Stimulated activated CD4-positive, alpha-beta T cell treated with anti-CD3 and anti-CD28 coated beads, Interleukin-4, amount 100 ng/mL, for 24 hours (primary cell): ENCODE measurements at places on chromosomes 13 and 19.
A peak's percentile ranks its signal among the peaks of the same experiment; 100 is the strongest.

DNA sequence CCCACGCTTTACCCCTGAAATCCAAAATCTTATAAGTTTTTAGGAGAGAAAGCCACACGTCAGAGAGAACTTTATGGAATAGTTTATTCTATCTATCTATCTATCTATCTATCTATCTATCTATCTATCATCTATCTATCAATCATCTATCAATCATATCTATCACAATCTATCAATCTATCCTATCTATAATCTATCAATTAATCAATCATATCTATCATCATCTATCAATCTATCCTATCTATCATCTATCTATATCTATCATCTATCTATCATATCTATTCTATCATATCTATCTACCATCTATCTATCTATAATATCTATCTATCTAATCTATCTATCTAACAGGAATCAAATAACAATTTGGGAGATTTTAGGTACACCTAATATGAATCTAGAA is 115.1 kb downstream of the FGF9 start:
- no peak for DNase-seq

GRCh38 chr19:14582894-14583340 is at the start of gene CLEC17A:
Gene CLEC17A, plus strand, starts transcription at chr19:14583084. Its CDS starts 77 bp downstream, at chr19:14583161.
- DNase-seq, result no peak

- no peak for DNase-seq
These were observed 2.5 kb upstream of the GADD45GIP1 start for GRCh38 chr19:12959481-12959880.

- no peak for DNase-seq
These were observed 624.4 kb upstream of the KLHL1 start for GRCh38 chr13:70732611-70733010.

DNA sequence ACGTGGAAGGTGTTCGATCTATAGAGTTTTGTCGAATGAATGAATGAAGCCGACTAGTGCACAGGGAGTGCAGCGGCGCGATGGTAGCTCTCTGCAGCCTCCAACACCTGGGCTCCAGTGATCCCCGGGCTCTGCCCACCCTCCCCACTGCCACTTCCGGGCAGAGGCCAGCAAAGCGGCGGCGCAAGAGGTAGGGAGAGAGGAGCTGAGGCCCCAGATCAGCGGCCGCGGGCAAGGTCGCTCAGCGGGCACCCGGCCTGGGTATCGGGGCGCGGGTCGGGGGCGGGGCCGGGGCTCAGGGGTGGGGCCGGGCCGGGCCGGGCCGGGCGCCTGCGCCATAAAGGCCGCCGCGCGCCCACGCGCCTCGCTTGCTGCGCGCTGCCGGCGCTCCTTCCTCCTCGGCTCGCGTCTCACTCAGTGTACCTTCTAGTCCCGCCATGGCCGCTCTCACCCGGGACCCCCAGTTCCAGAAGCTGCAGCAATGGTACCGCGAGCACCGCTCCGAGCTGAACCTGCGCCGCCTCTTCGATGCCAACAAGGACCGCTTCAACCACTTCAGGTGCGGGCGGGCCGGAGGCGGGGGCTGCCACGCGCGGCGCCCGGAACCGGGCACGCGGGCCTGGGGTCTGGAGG is at the start of gene GPI:
Gene GPI, plus strand, starts transcription at position 367 of the 633 bp plus-strand sequence. Its CDS starts 71 bp downstream, at position 438.
- DNase-seq, result peak; percentile 73

GRCh38 chr13:21957833-21958232 is 287.0 kb downstream of the FGF9 start:
- DNase-seq, result no peak

- DNase-seq, result no peak
These were observed 244.8 kb downstream of the PCDH20 start for GRCh38 chr13:61170856-61171255.

DNA sequence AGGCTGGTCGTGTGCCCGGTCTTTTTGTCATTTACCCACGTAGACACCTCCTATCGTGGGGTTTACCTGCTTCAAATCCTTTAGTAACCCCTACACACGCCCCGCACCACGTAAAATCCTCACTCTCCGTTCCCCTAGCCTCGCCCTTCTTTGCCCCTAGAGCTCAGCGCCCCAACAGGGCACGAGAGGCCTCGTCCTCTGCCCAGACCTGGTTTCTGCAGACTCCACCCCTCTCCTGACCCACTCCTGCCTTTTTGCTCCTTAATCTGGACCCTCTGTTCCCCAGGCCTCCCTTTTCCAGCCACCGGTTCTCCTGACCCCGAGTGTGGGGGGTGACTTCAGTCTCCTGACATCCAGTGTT is 412 bp downstream of the ZNF528 start:
- DNase-seq, result no peak

GRCh38 chr13:73677048-73677601 is 457.1 kb downstream of the KLF12 start:
- DNase-seq, result no peak

DNA sequence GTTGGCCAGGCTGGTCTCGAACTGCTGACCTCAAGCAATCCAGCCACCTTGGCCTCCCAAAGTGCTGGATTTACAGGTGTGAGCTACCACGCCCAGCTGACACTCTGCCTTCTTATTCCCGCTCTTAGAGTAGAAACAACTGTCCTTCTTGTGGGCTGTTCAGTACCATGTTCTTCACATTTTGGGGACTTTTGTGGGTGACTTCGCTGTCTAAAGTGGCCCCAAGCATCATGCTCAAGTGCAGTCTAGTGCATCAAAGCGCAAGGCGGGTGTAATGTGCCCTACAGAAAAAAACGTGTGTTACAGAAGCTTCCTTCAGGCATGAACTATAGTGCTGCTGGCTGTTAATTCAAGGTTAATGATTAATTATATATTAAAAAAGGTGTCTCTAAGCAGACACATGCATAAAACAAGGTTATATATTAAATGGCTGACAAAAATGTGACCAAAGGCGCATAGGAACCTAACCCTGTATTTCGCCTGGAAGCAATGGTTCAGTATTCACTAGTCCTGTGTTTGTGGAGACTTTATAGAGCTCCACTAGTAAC is 38.3 kb downstream of the ABCC4 start:
- DNase-seq, result no peak

- DNase-seq, result no peak
These were observed 3.7 kb downstream of the LIN37 start for GRCh38 chr19:35751839-35752745.

GRCh38 chr13:86729206-86729605 is 930.0 kb upstream of the SLITRK6 start:
- DNase-seq, result no peak

GRCh38 chr13:113917096-113917495 is 53.2 kb upstream of the GAS6 start:
- DNase-seq, result no peak

- no peak for DNase-seq
These were observed 97.4 kb downstream of the STK24 start for GRCh38 chr13:98479496-98480003.

GRCh38 chr13:70844391-70845108 is 736.3 kb upstream of the KLHL1 start:
- no peak for DNase-seq

GRCh38 chr19:11881151-11881800 is 6.3 kb upstream of the ZNF69 start:
- DNase-seq, result peak; percentile 66

DNA sequence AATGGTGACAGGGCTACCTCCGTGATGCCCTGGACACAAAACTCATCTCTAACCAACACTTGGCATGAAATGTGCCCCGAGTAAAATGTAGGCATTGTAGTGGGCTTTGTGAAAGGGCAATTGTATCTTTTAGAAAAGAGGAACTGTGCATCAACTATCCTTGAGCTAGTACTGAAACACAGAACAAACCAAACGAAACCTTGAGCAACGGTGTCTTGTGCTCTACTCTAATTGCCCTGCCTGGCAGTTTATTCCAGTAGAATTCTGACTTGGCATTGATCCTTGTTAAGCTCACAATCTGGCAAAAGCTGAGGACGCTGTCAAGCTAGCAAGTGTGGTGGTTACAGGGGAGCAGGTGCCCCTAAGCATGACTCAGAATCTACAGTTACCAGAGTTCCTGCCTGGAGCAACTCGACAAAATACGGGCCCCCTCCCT is 707.1 kb upstream of the SPRY2 start:
- DNase-seq, result no peak

DNA sequence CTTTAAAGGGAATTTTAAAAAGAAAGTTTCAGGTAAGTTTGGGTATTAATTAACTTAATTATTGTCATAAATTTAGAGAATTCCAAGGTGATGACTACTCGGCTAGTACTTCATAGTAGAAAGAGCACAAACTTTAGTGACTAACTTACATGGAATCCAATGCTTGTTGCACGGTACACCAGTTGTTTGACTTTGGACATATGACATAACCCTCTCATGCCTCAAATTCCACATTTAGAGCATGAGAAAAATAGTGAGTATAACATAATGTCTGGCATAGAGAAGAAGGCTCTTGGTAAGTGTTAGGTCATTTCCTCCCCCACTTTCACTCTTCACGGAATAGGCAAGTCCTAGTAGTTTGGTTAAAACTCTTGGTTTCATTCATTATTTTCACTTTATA is 1249.4 kb upstream of the SLC10A2 start:
- DNase-seq, result no peak

- no peak for DNase-seq
These were observed 15.7 kb upstream of the FBXL3 start for GRCh38 chr13:77042566-77043177.

DNA sequence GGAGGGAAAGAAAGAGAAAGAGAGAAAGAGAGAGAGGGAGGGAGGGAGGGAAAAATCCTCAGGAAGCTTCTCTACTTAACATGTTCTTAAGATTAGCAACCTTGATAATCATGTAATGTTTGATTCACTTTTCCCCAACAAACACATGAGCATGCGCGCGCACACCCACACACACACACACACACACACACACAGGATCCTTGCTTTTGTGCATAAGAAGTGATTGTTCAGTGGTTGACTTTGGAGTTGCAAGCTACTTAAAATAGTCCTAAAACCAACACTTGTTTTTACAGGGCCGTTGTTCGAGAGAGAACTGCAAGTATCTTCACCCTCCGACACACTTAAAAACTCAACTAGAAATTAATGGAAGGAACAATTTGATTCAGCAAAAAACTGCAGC is 100.0 kb upstream of the RAP2A start:
- DNase-seq, result no peak
